ENCODE measurements at places on chromosomes 7 and 10. TPM values are rescaled to one million over a fixed set of nuclear protein-coding genes. Genes with fewer than 3 reads are reported as not detected.

MMP21 gene
- not detected for total RNA-seq

GRCh38 chr10:116216676-116217075 lies 56.3 kb downstream of the GFRA1 start:
- H3K4me1 ChIP-seq, result no peaks in the 10 kb centered on the region
- H3K36me3 ChIP-seq, result no peaks in the 10 kb centered on the region
- H3K4me3 ChIP-seq, result no peak overlapping the region
- no peak for DNase-seq

DNA sequence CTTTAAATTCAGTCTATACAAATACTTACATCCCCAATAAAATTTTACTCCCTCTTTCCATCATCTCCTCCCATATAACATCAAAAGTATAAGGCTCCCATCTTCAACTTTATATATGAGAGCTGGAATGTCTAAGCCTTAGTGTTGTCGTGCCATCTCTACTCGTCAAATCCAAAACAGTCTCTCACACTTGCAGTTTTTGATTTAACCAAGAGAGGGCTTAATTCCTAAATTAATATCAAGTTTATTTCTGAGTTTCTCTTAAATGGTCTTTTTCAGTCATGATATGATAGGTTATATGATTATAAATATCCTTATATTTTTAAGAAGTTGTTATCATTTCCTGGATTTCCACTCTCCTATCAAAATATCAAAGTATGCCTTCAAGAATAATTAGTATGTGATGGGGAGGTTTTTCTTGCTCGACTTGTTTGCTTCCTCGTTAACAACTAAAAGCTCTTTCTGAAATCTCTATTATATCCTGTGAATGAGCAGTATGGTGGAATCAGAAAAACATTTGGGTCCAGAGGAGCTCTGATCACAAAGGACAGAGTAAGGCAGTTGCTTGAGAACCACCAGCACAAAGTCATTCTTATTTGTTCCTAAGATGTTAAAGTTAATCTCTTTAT lies 12.5 kb upstream of the LIPK start:
- no peaks in the 10 kb centered on the region for H3K27me3 ChIP-seq
- no peak for DNase-seq
- H3K36me3 ChIP-seq, result no peaks in the 10 kb centered on the region
- H3K4me1 ChIP-seq, result no peaks in the 10 kb centered on the region
- no peak overlapping the region for H3K4me3 ChIP-seq

GRCh38 chr7:91710881-91711280 lies 169.6 kb downstream of the MTERF1 start:
- DNase-seq, result no peak
- H3K27me3 ChIP-seq, result no peaks in the 10 kb centered on the region
- H3K4me3 ChIP-seq, result no peak overlapping the region
- H3K27ac ChIP-seq, result no peak overlapping the region

DNA sequence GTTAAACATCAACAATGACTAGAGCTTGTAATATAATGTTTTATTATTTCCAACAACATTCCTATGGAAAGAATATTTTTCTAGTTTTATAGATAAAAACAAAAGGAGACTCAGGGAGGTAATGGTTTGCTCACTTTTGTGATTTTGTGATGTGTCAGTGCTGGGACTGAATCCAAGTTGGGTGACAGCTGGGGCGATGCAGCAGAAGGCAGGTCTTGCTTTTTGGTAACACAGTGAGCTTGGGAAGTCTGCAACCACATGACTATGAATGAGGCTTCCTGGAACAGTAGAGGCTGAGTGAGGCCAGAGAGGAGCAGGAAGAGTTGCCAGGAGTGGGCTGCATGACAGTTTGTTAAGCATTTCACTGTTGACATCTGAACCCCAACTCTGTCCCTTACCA lies 4.9 kb upstream of the YKT6 start:
- H3K36me3 ChIP-seq, result no peaks in the 10 kb centered on the region
- H3K4me1 ChIP-seq, result peaks cover 4% of the 10 kb centered on the region
- peaks cover 4% of the 10 kb centered on the region for H3K27me3 ChIP-seq
- DNase-seq, result no peak
- H3K4me3 ChIP-seq, result no peak overlapping the region

OPTN gene
- 161 TPM for total RNA-seq

DNA sequence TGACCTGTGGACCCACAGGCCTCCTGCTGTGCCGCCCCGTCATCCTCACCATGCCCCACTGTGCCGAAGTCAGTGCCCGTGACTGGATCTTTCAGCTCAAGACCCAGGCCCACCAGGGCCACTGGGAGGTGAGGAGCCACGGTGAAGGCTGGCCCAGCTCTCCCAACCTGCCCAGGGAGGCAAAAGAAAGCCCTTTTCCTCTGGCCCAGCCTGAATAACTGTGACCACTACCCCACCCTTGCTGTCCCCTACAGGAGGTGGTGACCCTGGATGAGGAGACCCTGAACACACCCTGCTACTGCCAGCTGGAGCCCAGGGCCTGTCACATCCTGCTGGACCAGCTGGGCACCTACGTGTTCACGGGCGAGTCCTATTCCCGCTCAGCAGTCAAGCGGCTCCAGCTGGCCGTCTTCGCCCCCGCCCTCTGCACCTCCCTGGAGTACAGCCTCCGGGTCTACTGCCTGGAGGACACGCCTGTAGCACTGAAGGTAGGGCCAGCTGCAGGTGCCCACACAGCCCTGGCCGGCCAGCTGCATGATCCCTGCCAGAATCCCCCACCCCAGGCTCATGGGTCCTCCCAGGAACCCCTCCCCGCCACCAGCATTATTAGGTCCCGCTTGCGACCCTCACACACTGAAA lies 25.5 kb upstream of the SLC29A3 start:
- H3K36me3 ChIP-seq, result peaks cover 3% of the 10 kb centered on the region
- H3K27ac ChIP-seq, result no peak overlapping the region
- no peak for DNase-seq
- no peaks in the 10 kb centered on the region for H3K4me1 ChIP-seq
- no peaks in the 10 kb centered on the region for H3K27me3 ChIP-seq

LRCH4 gene
- 62.5 TPM for total RNA-seq

GRCh38 chr10:11091517-11092102 lies 73.9 kb downstream of the CELF2 start:
- no peaks in the 10 kb centered on the region for H3K36me3 ChIP-seq
- no peaks in the 10 kb centered on the region for H3K4me1 ChIP-seq
- no peak for DNase-seq
- H3K4me3 ChIP-seq, result no peak overlapping the region

DNA sequence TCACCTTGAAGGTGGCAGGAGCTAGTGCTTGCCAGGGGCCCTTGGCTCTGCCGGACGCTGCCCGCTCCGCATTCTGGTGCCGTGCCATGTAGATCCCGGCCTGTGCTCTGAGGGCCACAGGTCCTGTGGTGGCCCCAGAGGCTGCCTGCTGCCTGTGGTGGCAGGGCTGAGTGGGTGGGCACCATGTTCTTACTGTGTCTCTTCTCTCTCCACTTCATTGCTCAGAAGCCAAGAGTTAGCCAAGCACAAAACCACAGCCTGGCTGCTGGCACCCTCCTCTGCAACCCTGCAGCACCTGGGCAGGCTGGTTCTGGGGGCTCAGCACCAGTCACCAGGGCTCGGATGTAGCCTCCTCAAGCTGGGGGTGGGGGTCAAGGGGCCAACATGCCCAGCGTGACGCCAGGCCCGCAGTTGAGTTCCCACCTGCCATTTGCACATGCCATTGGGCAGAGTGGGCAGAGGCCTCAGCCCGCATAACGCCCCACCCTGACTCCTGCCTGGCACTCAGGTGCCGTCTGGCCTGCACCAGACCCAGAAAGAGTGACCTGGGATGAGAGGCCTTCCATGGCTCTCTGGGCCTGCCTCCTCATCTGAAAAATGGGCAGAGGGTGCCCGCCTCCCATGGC lies 16.3 kb downstream of the ZMIZ1 start:
- no peak overlapping the region for H3K27ac ChIP-seq
- H3K36me3 ChIP-seq, result no peaks in the 10 kb centered on the region
- H3K4me1 ChIP-seq, result peaks cover 60% of the 10 kb centered on the region
- H3K4me3 ChIP-seq, result no peak overlapping the region
- H3K27me3 ChIP-seq, result no peaks in the 10 kb centered on the region

DNA sequence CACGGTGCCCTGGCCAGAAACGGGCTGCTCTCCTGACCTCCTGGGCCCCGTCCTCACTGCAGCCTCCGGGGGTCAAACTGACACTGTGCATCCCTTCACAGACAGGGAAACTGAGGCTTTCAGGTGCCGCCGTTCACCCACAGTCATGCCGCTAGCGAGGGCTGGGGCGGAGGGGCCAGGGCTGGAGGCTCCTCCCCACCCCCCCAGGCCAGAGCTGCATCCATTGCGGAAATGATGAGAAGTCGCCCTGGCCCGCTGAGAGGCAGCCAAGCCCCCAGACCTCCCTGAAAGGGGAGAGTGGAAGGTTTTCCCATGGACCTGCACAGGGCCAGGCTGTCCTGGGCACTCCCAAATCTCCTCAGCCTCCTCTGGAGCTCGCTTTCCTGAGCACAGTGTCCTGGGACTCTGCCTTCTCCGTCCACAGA lies 16.5 kb upstream of the INPP5A start:
- no peak overlapping the region for H3K27ac ChIP-seq
- H3K36me3 ChIP-seq, result no peaks in the 10 kb centered on the region
- no peak for DNase-seq
- peaks cover 47% of the 10 kb centered on the region for H3K4me1 ChIP-seq

DNA sequence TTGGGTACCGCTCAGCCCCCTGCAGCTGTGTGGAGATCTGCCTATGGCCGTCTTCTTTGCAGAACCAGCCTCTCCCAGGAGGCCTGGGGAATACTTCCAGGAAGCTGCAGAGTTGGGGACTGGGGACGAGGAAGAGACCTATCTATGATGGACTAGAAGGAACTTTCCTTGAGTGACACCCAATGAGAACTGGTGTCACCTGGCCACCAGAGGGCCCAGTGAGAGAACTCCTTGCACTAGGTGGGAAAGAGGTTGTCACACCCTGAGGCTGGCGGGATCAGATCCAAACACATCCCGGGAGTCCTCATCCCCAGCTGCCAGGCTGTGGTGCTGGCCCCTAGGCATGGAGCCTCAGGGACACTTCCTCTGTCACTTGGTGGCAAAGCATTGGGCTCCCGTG lies 4.9 kb upstream of the GRID2IP start:
- no peaks in the 10 kb centered on the region for H3K4me1 ChIP-seq
- H3K36me3 ChIP-seq, result no peaks in the 10 kb centered on the region
- no peak overlapping the region for H3K4me3 ChIP-seq
- H3K27ac ChIP-seq, result no peak overlapping the region

- no peaks in the 10 kb centered on the region for H3K27me3 ChIP-seq
- H3K4me1 ChIP-seq, result no peaks in the 10 kb centered on the region
- no peak overlapping the region for H3K27ac ChIP-seq
- H3K36me3 ChIP-seq, result peaks cover 8% of the 10 kb centered on the region
Observed at GRCh38 chr10:119159332-119159731, 6.2 kb downstream of the SFXN4 start.

PDK4 gene
- 0.29 TPM for total RNA-seq

DNA sequence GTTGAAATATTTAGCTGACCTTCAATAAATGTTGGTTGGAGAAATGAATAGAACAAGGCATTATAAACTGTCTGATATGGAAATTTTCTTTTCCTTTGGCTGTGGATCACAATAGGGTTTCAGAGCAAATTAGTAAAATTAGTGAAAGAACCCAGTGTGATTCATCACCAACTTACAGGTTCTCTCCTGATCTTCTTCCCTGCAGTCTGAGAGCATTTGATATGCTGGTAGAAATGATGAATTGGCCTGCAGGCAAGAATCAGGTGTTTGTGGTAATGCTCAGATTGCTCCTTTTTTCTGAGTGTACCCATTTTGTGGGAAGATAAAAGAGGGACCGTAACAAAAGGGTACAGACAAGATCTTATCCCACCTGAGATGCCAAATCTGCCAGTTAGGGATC lies 51.9 kb downstream of the BTAF1 start:
- H3K27me3 ChIP-seq, result no peaks in the 10 kb centered on the region
- peaks cover 6% of the 10 kb centered on the region for H3K36me3 ChIP-seq
- peaks cover 26% of the 10 kb centered on the region for H3K4me1 ChIP-seq
- H3K4me3 ChIP-seq, result no peak overlapping the region

CASD1 gene
- 9.9 TPM for total RNA-seq
